ENCODE measurements at places on chromosomes 16 and 17.

- no peak for DNase-seq
Measured at GRCh38 chr17:5552841-5553240, 31.5 kb downstream of the NLRP1 start.

- no peak for DNase-seq
Measured at GRCh38 chr17:32551186-32551955, 64.6 kb downstream of the CDK5R1 start.

DNA sequence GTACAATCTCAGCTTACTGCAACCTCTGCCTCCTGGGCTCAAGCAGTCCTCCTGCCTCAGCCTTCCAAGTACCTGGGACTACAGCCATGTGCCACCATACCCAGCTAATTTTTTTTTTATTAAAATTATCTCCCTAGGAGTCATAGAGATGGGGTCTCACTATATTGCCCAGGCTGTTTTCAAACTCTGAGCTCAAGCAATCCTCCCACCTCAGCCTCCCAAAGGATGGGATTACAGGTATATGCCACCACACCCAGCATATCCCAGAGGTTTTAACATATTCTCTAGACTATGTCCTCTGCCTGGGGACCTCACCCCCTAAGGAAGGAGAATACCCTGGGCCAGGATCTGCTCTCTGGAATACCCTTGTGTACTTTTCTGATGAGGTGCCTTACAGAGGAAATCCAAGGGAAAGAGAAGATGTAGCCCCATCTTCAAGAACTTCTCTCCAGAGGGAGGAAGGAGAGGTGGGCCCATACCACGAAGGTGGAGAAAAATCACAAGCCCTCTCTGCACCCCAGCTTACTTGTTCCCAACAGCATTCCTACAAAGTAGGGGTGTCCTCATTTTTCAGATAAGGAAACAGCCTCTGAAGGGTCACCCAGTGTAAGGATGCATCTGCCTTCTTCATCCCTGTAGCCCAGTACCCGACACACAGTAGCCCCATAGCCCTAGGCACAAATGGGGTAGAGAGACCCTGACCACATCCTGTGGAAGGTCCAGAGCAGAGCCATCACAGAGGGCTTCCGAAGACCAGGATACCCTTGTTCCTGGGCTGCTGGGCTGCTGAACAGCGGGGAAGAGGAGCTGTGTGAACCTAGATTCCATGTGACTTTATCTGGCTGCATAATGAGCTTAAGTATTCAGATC lies 151.6 kb downstream of the SOCS1 start:
- no peak for DNase-seq

DNA sequence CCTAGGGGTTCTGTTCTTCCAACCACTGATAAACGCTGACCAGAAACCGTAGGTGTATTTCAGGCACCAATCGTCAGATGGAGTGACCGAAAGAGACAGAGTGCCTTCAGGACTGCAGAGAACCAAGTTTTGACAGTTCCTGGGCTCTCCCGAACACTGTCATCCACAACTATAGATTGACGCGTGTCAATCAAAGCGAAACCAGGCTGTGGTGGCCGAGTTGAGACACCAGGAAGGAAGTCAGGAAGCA lies 11.9 kb upstream of the AURKB start:
- peak; percentile 79 for DNase-seq

DNA sequence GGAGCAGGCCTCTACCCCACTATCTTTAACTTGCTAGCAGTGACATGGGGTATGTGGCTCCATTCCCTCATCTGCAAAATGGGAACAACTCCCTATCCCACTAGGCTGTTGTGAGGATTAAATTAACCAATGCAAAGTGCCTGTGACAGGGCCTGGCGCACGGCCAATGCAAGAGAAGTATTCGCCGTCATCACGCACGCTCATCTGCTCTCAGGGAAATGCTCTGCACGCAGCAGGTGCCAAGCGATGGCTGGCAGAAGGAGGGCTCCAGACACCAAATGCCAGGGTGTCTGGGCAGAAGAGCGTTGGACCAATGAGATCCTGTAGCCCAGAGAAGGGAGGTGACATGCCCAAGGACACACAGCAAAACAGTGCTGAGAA lies 17.3 kb downstream of the FAM83G start:
- no peak for DNase-seq

GRCh38 chr16:27098366-27099049 lies 31.8 kb downstream of the C16orf82 start:
- no peak for DNase-seq

DNA sequence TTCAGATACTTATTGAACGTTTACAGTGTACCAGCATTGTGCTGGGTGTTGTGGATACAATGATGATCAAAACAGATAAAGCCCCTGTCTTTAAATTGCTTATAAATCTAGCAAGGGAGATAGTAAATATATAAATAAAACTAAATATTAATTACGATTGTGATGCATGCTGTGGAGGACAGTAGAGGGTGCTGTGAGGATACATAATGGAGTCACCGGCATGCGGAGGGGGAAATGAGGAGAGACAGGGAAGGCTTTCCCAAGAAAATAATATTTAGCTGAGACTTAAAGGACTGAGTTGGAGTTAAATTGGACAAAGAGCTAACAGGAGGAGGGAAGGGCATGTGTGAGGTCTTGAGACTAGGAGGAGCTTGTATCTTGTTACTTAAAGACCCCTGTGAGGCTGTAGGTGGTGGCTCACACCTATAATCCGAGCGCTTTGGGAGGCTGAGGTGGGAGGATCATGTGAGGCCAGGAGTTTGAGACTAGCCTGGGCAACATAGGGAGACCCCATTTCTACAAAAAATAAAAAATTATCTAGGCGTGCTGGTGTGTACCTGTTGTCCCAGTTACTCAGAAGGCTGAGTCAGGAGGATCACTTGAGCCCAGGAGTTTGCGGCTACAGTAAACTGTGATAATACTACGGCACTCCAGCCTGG lies 2.4 kb downstream of the DHRS7B start:
- no peak for DNase-seq

GRCh38 chr16:53864819-53865493 lies 161.0 kb downstream of the FTO start:
- no peak for DNase-seq

GRCh38 chr16:84759061-84759460 lies 59.3 kb downstream of the USP10 start:
- no peak for DNase-seq

GRCh38 chr17:3802461-3803307 lies 1.7 kb upstream of the ITGAE start:
- no peak for DNase-seq

All from activated T-cell treated with anti-CD3 and anti-CD28 coated beads, Interleukin-2, amount 50 U/mL, for 1 hour (primary cell).